ENCODE measurements at places on chromosomes 2 and 18.

- no peak for DNase-seq
Observed at GRCh38 chr2:88591698-88592097, 35.6 kb downstream of the EIF2AK3 start.

GRCh38 chr2:73985308-73986084, 786 bp downstream of the TET3 start:
- DNase-seq, result peak; percentile 54

DNA sequence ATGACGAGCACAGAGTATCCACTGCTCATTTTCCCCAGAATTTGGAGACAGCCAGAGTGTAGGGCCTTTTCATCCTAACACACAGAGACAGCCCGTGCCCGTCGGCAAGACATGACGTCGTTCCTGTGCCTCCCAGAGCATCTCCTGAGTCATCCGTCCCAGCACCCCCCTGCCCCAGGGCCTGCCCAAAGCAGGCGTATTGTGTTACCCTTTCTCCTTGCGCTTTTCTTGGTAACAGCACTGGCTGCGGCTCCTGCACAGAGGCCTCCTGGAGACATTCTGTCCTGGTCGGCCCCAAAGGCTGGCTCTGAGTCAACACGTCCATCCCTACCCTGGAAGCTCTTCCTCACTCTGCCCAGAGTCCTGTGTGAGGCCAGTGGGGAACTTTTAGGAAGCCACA, 217.1 kb downstream of the KLHL29 start:
- DNase-seq, result no peak

- DNase-seq, result no peak
Observed at GRCh38 chr2:165214093-165214492, 10.2 kb upstream of the SCN3A start.

GRCh38 chr18:24659827-24660720, 199.6 kb downstream of the HRH4 start:
- no peak for DNase-seq

Measured in GM23338 (cell line).